ENCODE measurements at places on chromosomes 4 and X.

- DNase-seq, result no peak
Observed at GRCh38 chr4:14644580-14645282, 357.6 kb upstream of the CPEB2 start.

GRCh38 chr4:105568584-105568983, 16.2 kb downstream of the ARHGEF38 start:
- no peak for DNase-seq

DNA sequence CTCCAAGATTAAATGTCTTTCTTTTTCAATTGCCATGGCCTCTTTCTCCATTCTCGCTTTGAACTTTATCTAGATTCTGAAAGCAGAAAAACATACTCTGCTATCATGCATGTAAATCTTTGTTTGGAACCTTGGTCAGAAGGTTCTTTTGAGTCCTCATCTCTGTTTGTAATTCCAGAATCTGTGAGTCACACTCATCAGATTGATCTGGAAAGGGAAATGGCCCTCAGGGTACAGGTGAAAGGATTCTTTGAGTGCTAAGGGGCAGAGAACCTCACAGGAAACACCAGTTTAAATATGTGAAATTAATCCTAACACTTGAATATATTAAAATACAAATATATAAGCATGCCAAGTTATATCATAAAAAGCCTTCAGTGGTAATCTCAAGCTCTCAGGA, 211.0 kb upstream of the ADGRL3 start:
- DNase-seq, result no peak

DNA sequence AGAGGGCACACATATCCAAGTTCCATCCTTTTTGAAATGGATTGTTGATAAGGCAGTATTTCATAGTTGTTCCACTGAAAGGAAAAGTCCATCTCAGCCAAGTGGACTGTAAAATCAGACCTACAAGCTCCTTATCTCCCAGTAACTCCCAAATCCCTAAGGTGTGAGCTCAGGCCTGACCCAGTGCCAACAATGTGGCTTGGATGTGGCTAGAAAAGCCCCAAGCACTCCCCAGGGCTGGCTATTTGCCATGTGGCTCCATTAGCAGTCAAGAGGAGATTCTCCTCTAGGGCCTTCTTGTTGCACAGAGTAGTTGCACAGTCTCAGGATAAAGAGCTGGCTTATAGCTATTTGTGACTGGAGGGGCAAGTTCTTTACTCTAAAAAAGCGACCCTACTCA, 25.0 kb upstream of the DGKK start:
- no peak for DNase-seq

DNA sequence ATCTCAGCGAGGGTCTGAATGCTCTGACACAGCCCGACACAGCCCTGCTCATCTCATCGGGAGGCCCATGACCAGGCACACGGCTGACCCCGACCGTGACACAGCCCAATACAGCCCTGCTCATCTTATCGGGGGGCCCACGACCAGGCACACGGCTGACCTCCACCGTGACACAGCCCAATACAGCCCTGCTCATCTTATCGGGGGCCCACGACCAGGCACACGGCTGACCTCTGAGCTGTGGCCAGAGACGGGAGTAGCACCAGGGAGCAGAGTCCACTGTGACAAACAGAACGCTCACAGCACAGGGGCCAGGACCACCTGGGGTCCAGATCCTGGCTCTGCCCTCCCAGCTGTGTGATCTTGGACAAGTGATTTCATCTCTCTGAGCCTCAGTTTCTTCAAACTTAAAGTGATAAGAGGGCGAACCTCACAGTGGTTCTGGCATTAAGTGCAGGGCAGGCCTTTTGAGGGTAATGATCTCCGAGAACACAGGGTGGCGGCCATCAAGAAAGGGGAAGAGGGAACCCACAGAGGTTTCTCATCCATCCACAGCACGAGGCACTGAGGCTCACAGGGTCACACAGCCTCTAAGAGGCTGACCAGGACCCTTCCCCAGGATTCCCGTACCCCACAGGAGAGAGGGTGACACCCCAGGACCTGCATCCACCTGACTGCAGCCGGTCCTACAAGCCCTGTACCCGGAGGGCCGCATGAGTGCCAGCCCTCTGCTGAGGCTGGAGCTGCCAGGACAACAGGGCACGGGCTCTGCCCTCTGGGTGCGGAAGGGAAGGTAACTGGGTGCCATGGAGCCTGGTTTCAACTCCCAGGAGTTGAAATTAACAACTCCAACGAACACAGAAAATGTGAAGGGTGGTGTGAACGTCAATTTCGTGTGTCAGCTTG, 60.1 kb downstream of the WFS1 start:
- no peak for DNase-seq
